ENCODE measurements at places on chromosomes 3 and 15.

DNA sequence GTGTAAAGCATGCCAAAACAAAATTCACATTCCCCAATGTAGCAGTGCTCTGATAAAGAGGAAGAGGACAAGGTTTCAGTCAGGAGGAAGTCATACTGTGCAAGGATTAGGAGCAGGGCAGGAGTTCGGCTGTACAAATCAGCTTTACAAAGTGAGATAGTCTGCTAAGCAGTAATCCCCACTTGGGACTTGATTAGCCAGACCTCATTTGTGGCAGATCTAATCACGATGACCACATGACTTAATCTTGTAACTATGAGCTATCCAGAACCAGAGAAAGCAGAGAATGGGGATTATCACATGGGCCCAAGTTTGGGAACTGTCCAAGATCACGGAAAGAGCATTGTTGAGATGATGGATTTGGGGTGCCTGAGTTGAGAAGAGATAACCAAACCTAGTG, 7.8 kb downstream of the DCBLD2 start:
- no peak for DNase-seq

DNA sequence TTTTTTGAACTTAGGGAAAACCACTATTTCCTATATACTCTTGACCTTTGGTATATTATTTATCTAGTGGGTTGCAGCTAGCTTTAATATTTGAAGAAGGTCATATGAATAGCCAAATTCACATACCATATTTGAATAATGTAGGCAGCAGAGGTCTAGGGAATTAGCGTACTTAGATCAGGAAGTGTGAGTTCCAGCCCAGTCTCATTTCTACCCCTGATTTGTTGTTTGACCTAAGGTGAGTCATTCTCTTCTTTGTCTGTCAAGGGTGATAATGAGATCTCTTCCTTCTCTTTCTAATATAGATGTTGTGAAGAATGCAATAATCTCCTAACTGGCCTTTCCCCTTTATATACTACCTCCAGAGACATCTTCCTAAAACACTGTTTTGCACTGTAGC, 36.6 kb upstream of the ZPLD1 start:
- DNase-seq = no peak

DNA sequence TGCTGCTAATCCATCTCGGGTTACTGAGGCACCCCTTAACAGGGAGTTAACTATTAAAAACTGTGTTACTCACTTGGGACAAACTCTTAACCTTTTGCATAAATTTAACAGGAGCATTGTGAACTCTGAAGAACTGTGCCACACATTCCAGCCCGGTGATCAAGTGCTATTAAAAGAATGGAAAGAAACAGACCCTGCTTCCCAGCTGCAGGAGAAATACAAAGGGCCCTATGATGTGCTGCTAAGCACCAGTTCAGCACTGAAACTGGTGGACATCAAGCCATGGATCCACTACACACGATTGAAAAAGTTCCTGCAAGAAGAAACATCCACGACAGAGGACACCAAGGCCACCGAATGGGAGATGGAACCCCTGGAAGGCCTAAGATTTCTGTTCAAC, 114.7 kb upstream of the PLCL2 start:
- no peak for DNase-seq

DNA sequence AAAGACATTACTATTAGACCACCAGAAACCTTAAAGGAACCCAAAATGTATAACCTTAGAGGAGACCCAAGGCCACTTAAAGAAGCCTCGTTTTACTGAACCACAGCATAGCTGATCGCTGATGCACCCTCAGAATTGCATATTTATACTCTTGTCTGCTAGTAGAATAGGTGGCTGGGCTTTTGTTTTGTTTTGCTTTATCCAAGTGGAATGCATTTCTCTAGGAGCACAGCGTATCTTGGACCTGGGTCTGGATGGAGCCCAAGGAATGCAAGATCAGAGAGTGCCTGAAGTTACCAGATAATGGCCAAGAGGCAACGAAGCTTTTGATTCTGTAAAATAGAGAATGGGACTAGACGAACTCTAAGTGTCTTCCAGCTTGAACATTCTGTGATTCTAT, 129.2 kb upstream of the COL8A1 start:
- no peak for DNase-seq

DNA sequence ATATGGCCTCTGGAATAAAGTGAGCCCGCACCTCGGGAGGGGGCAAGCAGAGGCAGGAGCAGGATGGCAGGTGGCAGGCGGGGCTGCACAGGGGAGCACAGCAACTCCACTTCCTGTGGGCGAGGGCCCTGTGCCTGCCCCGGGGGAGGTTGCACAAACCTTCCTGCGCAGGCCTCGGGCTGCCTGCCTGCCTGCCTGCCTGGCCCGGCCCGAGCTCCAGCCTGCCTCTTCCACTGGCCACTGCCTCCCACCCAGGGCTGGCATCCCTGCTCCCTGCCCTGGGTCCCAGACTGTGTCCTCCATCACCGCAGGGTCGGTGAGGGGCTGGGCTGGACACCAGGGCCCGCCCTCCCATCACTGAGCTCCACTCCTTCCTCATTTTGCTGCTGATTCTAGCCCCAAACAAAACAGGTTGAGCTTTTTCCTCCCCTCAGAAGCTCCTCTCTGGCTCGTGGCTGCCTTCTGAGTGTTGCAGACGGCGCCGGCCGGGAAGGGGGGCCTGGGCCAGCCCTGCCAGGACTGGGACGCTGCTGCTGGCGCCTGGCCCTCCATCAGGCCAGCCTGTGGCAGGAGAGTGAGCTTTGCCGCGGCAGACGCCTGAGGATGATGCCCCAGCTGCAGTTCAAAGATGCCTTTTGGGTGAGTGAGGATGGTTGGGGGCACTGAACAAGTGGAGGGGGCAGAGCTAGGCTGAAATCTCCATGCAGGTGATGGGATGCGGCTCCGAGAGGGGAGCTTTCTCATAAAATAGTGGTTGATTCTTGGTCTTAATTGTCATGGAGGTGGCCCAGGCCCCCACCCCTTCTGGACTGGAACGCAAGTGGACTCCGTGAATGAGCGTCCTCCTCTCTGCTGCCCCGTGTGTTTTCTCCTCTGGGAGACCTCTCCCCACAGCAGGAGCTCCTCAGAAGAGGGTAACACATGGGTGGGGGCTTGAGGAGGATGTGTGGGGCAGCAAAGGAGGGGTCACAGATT, at the start of gene PSTPIP1:
PSTPIP1 (plus strand) TSS at position 156 of the 975 bp plus-strand sequence; CDS start at position 604, 448 bp downstream.
- DNase-seq = peak; percentile 56

GRCh38 chr15:78093242-78094020, 1.1 kb downstream of the SH2D7 start:
- DNase-seq = no peak

DNA sequence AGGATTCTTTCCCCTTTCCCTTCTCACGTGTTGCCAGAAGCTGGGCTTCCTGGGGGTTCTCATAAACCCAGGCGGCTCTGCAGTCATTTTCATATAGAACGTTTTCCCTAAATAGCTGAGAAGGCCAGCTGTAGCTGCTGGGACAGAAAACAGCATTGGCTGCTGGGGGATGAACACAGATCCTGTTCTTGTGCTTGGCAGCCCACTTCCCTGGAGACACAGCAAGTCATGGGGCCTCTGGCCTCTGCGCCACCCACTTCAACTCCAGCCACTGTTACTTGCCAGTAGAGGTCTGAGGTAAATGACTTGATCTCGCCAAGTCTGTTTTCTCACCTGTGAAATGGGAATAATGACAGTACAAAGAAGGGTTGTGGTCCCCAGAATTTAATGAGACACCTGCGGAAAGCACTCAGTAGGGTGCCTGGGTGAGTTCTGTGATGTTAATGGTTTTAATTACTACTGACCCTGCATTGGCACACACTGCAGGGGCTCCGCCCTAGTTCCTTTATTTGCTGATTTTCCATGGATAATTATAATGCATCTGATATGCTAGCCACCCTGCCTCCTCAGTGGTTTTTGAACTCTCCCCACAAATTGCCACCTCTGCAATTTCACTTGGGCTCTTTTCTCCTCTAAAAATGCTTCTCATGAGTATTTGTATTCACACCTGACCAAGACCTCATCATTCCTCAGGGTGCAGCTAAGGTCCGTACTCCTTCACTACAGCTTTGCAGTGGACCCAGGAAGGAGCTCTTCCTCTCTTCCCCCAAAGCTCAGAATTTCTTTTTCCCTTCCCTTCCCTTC, 274.7 kb downstream of the RPLP1 start:
- DNase-seq = no peak

DNA sequence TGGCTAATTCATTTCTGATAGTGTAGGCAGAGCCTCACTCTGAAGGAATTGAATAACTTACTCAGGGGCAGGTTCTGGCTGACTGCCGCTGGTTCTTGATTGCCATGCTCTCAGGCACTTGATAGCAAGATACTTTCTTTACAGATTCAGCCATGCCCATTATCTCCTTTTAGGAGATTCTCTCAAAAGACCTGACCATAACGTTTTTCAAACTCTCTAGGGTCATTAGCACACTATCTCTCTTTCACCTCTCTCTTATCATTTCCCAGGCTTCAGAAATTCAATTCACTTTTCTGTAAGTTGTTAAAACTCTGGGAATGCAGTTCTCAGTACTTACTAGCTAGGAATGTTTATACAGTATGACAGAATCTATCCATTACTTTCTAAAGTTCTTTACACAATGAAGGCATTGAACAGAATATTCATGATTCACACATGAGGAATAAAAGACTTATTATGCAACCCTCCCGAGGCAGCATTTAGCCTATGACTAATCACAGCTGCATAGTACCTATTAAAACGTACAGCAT, 850.3 kb upstream of the CADM2 start:
- no peak for DNase-seq

- DNase-seq = no peak
These were observed 502.5 kb upstream of the GOLIM4 start for GRCh38 chr3:168598250-168598649.

DNA sequence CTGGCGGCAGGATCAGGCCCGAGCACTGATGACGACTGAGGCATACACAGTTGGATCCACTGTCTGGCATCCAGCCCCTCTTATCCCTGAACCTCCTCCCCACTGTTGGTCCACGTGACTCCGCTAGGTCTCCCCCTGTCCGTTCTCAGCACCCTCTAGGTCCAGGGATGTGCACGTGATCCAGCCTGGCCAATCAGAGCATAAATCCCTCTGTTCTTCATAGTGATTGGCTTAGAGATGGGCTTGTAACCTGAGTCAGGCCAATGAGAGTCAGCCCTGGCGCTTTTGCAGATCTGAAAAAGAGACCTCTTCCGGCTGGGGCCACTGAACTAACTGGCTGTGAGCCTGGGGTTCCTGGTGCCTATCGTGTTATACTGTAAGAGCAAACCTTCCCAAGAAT, 20.5 kb upstream of the IQSEC1 start:
- DNase-seq = no peak

GRCh38 chr3:58063022-58063815, 55.0 kb downstream of the FLNB start:
- DNase-seq = no peak

GRCh38 chr3:114411190-114411668, 117.4 kb downstream of the TIGIT start:
- no peak for DNase-seq

- no peak for DNase-seq
These were observed 4.5 kb downstream of the CDHR4 start for GRCh38 chr3:49794926-49795905.

- DNase-seq = no peak
These were observed 64.7 kb upstream of the MYRIP start for GRCh38 chr3:39744746-39745145.

Data from substantia nigra (tissue), 51 donors.